ENCODE measurements at places on chromosomes 1 and 21. TPM values are rescaled to one million over a fixed set of nuclear protein-coding genes. Genes with fewer than 3 reads are reported as not detected.

GRCh38 chr1:1120096-1120495, 4.2 kb upstream of the C1orf159 start:
- no peak for DNase-seq

GRCh38 chr1:107687849-107688753, 276.9 kb downstream of the VAV3 start:
- DNase-seq: no peak

DNA sequence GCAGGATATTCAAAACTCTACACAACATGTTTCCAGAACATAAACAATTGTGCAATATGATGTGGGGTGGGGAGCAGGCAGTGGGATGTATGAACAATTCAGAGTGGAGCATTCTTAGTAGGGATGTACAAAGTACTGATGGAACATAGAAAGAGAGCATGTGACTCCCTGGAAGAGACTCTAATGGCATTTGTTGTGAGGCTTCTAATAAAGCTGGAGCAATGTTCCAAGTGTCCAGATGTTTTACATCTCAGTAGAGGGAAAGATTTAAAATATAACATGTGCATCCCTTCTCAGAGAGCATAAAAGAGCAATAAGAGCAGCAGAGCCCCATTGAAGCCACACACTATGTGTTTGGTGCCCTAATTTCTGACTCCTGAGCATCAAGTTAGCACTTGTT, 116.5 kb downstream of the BRINP2 start:
- peak; percentile 93 for DNase-seq

- DNase-seq: no peak
Measured at GRCh38 chr1:162756523-162756922, 34.0 kb upstream of the HSD17B7 start.

The GBP2 gene
- total RNA-seq: 33.9 TPM

Measured in lung (tissue), 17 donors.